ENCODE measurements at places on chromosomes 11 and 22.

GRCh38 chr11:32065865-32066629 lies 24.8 kb upstream of the RCN1 start:
- no peak for DNase-seq

DNA sequence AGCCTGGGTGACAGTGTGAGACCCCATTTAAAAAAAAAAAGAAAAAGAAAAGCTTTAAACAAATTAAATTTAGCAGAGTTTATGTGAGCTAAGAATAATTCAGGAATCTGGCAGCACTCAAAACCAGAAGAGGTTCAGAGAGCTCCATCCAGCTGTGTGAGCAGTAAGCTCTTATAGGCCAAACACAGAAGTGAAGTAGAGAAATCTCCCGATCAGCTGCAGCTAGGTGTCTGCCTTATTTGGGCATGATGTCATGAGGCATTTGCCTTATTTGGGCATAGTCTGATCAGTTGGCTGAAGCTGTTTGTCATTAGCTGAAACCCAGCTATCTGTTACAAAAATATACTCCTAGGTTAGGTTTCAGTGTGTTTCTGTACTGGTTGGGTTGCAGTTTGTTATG lies 8.2 kb downstream of the MS4A15 start:
- DNase-seq, result no peak

DNA sequence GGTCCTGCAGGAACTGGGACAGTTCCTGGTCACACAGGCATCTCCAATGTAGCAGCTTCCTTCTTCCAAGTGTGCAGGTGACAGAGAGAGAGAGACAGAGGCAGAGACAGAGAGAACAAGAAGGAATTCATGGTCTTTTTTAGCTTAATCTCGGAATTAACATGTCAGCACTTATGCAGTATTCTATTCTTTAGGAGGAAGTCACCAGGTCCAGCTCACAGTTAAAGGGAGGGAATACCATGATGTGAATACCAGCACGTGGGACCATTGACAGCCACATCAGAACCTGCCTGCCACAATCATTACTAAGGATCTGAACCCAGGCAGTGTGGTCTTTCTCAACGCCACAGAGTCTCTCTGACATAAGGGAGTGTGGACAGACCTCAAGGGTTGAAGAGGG lies 341.6 kb downstream of the MN1 start:
- no peak for DNase-seq

DNA sequence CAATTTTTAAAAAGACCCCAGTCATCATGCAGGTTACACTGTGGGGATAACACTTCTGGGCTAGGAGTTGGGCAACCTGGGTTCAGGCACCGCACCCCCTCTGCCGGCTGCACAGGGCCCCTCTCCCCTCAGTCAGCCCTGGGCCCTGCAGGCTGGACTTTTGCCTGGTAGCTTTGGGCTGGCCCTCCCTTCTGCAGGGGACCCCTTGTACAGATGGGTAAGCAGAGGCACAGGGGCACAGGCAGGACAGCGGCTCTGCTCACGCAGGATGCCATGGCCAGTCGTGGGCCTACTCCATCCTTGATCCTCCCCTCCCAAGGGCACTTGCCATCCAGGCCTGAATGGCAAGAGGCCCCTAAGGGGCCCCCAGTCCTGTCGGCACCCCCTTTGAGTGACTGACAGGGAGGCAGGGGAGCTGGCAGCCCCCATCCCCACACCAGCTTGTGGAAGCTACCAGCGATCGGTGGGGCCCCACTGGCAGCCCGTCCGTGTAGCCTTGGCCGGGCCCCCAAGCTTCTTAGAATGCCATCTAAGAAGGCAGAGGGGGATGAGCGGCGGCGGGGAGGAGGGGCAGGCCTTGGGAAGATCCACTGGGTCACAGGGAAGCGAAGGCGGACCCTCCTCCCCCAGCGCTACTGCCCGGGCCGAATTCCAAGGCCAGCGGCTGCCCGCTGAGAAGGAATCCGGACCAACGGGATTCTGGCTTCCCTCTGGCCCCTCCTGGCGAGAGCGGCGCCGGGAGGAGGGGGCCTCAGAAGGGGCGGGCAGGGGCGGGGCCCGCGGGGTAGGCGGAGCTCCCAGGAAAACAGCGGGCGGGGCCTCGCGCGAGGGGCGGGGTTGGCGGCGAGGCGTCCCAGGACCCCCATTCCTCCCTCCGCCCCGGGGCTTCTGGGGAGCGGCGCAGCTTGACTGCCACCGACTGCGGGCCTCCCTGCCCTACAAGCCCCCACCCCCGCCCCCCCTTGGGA lies 6.8 kb upstream of the CHKA start:
- no peak for DNase-seq

- DNase-seq, result no peak
Measured at GRCh38 chr22:29780748-29781676, 13.8 kb downstream of the UQCR10 start.

DNA sequence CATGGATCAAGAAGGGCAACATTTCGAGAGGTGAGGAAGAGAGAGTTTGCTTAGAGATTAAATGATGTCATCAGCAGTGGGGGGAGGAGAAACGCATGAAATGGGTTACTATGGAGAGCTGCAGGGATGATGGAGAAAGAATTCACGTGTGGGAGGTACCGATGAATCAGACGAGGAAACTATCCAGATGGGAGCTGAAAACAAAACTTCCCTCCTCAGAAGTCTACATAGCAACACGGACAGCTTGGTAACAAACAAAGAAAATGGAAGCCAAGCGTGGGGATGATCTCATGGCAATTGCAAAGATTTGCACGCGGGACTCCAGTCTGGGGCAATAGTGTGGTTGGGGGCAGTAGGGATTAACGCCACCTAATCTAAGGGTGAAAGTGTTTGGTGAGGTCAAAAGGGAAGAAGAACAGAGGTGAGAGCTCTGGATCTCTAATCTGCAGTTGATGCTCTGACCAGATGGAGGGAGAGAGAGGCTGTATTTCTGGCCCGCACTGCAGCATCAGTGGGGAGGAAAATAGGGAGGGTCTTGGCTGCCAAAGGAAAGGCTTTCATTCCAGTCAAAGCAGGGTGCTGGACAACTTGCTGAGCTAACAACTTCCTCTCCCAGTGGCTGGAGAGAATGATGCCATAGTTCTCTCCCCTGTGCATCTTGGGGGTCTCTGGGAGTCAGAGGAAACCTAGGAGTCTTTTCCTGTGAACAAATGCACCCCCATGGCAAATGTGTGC lies 43.4 kb upstream of the CSNK2A3 start:
- no peak for DNase-seq

GRCh38 chr11:91047882-91048281 lies 825.0 kb upstream of the CHORDC1 start:
- no peak for DNase-seq

DNA sequence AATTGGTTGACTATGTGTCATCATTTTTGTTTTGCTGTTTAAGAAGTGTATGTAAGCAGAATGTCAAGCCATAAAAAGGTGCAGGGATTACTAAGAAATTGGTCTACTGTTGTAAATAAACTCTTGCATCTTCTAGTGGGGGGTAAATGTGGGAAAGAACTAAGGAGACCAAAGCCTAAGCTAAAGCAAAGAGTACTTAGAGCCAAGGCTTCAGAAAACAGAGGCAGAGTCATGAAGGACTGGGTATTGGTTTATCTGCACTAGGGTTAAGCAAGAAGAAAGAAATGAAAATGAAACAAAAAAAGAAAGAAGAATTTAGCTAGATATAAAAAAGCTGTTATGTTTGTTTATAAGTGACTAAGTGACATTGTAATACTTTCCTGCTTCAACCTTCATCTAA lies 628.1 kb downstream of the METTL15 start:
- DNase-seq, result no peak

DNA sequence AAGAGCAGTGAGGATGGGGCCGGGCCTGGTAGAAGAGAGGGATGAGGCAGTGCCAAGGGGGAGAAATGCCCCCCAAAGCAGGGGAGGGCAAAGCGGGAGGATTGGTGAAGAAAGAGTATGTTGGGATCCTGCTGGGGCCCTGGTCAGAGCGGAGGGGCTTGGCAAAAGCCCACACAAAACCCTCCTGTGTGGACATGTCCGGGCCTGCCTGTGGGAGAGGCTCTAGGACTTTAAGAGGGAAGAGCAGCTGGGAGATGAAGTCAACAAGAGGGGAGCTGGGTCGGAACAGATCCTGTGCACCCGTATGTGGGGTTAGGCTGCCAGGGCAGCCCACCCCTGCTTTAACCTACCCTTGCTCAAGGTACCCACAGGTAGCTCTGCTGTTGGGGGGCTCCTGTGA lies 25.8 kb downstream of the ART5 start:
- DNase-seq, result no peak

- DNase-seq, result no peak
Measured at GRCh38 chr11:1827095-1827813, 7.5 kb upstream of the SYT8 start.

- DNase-seq, result no peak
Measured at GRCh38 chr11:115244296-115244695, 259.9 kb downstream of the CADM1 start.

DNA sequence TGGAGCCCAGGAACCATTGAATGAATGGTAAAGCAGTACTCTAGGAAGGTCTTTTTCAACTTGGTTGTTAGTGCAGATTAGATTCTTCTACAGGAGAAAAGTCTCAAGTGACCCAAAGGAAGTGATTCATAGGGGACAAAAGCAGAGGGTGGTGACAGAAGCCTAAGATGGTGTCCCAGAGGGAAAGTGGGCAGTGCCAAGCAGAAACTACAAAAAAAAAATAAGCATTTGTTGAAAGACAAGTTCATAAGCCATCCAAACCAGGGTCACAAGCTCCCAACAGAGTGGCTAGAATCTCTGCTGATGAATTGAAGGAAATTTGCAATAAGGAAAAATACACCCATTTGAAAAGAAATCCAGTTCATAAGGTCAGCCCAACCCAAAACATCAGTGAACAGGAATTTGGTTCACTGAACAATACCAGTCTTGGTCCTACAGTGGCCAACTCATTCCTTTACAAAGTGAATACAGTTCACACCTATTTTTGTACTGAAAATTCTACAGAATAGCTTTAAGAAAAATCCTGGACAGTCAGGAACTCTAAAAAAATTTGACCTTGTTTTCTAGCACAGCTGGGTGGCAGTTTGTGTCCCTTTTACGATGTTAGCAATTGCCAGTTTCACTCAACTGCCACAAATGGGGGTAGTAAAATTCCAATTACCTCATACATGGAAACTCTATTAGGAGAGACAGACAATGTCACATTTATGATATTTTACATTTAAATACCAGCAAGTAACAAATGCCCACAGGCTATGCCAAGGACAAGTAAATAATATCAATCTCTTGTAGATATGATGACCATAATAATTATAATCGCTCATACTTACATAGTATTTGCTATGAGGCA lies 21.6 kb upstream of the NUP160 start:
- DNase-seq, result no peak

- no peak for DNase-seq
Measured at GRCh38 chr11:73372375-73372993, 3.7 kb upstream of the RELT start.

- DNase-seq, result no peak
Measured at GRCh38 chr22:49209452-49210195, 618.0 kb downstream of the BRD1 start.

DNA sequence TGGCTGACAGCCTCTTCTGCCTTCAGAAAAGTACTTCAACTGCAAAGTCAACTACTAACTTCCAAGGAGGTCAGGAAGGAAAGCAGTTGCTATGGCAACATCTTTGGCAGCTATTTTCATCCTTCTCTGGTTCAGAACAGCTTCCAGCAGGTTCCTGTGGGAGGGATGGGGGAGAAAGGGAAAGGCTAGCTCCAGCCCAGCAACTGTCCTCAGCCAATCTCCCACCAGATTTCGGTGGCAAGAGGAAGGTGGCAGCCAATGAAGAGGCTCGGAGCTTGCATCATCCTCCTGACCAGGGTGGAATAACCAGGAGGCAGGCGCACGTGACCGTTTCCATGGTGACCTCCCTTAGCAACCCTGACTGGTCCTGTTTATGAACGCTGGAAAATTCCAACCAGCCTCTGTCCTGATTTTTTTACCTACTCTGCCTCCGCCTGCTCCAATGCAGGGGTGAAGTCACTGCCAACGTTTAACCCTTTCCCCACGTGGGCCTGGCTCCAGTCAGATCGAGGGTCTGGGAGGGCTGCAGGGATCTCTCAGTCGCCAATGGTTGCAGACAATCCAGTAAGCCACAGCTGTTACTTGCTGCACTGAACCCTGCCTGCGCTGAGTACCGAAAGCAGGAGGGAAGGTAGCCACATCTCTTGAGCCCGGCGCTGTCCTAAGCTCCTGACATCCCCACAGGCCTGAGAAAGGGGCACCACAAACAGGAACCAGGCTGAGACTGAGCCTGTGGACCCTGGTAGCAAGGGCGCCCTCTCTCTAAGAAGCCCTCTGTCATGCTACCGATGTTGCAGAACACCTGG lies 11.2 kb upstream of the MALAT1 start:
- no peak for DNase-seq

GRCh38 chr11:126834149-126834548 lies 166.4 kb downstream of the KIRREL3 start:
- no peak for DNase-seq

DNA sequence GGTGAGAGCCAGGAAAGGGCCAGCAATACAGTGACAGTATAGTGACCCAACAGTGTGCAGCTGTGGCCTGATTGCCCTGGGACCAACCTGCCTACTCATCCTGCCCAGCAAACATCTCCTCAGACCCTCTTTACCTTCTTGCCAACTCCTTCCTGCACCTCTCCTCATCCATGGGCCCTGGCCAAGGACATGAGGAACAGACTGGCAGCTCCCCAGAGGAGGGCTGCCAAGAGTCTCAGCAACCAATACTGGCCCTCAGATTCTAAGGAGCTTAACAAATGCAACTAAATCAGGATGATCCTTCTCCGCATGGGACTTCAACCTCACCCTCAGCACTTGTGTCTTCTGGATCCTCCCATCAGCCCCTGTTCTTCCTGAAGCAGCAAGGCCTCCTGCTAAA lies 77.0 kb downstream of the RPL27A start:
- no peak for DNase-seq

GRCh38 chr11:131909426-131910177 lies 539.2 kb downstream of the NTM start:
- no peak for DNase-seq

DNA sequence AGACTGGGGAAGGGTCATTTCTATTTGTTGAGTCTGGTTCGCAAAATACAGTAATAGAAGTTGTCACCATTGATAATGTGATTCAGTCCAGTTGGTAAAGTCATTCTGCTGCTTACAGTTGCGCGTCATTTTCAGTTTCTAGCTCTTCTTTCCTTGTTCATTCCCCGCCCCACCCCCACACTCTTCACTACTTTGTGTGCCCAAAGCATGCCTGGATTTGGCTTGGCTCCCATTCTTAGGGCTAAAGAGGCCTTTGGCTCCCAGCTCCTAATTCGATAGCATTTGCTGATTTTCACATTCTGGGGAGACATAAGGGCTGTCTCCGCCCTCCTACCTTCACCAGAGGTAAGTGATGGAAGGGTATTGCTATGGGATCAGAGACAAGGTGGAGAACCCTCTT lies 43.0 kb downstream of the CECR2 start:
- no peak for DNase-seq

GRCh38 chr11:56841210-56841810 lies 92.8 kb upstream of the OR9G4 start:
- peak; percentile 1 for DNase-seq

GRCh38 chr11:110312670-110313069 lies 16.3 kb upstream of the RDX start:
- DNase-seq, result no peak

GRCh38 chr22:50581031-50581949 lies 1.4 kb downstream of the CHKB start:
- no peak for DNase-seq

- DNase-seq, result no peak
Measured at GRCh38 chr11:100404907-100405306, 282.2 kb upstream of the ARHGAP42 start.

GRCh38 chr11:133974836-133975487 lies 18.2 kb upstream of the IGSF9B start:
- DNase-seq, result no peak

- DNase-seq, result peak; percentile 23
Measured at GRCh38 chr22:41445129-41446056, 1.2 kb downstream of the TOB2 start.

GRCh38 chr11:123362186-123362585 lies 67.9 kb upstream of the GRAMD1B start:
- no peak for DNase-seq

Data from immature natural killer cell (primary cell).